Stimulated activated CD8-positive, alpha-beta memory T cell treated with anti-CD3 and anti-CD28 coated beads, Interleukin-12 subunit alpha, Interleukin-12 subunit beta, amount 100 ng/mL, for 4 hours (primary cell): ENCODE measurements at places on chromosomes 11 and 22.

DNA sequence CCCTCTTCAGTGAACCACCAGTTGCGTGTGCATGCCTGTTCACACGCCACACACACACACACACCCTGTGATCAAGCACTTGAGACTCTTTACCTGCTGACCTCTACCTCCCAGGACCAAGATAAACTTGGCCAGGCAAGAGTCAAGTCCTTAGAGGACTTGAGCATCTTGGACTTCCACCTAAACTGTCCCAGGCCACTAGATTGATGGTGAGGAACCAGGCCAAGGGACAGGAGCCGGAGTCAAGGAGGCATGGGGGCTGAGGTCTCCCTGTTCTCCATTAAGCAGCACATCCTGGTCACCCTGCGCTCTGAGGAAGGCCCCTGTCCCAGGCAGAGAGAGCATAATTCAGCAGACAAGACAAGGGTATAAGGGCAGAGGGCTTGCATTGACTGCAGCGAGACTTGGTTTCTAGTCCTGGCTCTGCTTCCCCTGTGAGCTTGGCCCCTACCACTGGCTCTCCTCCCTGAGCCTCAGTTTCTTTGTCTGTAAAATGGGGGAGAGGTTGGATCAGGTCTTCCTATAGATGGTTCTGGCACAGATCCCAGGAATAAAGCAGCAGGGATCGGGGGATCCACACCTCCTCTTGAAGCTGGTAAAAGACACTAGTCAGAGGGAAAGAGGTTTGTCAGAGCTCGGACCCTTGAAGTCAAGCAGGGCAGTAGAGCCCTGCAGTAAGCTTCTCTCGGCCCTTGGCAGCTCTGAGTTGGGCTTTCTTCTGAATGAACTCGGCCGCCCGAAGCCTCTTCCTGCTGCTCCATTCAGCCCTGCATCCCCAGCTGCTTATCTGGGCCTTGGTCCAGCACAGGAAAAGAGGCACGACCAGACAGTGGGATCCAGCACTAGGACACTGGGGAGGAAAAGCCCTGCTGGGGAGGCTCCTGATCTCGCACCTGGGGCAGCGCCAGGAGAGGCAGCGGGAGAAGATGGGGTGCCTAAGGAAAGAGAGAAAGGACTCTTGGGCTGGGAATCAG, 2.0 kb downstream of the CREB3L1 start:
- DNase-seq, result no peak

DNA sequence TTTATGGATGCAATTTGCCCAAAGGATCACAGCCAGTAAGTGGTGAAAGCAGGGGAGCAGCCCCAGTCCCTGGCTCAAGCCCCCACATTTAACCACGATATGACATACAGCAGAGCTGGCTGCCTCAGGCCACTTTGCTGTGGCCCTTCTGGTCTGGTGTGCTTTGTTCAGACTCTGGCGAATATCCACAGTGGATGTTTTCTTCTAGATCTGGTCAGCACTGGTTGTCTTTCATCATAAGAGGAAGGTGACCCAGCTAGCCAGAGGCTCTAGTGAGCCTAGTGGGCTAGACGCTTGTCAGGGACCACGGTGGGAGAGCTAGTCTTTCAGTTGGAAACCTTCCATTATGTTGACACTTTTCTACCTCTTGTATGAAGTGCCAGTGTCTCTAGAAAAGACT, 42.5 kb downstream of the DGCR2 start:
- no peak for DNase-seq

- DNase-seq, result no peak
Measured at GRCh38 chr22:45008751-45009605, 827 bp downstream of the PHF21B start.

DNA sequence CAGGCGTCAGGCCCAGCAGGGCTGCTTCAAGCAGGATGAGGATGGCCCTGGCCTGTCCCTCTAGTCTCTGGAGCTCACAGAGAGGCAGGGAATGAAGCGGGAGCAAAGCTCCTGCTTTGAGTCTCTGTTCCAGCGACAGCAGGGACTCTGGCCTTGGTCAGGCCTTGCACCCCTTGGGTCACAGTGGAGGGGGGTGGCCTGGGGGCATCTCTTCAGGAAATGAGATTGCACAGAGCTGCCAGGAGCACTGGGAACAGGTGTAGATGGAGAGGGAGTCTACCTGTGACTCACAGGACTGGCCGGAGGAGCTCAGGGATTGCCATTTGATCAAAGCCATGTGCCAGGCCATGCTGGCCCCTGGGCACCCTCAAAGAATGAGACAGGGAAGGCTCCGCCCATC, 1.6 kb downstream of the ANO1 start:
- no peak for DNase-seq

DNA sequence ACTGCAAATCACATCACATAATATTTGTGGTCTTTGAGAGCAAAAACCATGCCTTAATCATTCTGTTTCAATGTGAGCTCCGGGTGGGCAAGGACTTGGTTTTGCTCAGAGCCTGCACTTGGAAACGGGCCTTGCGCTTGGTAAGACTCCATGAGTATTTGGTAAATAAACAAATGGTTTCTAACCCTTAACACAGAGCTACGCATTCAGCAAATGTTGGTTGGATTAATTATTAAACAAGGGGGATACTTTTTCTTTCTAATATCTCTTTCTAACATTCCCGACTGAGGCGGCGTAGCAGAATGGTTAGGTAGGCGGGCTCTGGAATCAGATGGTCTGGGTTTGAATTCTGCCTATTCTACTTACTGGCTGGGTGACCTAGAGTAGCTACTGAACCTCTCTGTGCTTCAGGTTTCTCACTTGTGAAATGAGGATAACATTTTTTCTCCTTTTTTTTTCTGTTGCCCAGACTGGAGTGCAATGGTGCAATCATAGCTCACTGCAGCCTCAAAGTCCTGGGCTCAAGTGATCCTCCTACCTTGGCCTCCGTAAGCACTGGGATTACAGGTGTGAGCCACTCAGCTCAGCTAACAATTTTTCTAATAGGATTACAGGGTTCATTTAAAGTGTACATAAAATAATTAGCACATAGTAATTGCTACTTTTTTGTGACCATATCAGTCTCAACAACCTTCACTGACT, 3.4 kb upstream of the FAM83F start:
- no peak for DNase-seq
